ENCODE measurements at places on chromosomes 3 and 15.

GRCh38 chr3:115512565-115513415 lies 110.5 kb upstream of the GAP43 start:
- no peak for DNase-seq

GRCh38 chr3:164806188-164806587 lies 272.1 kb downstream of the SI start:
- no peak for DNase-seq

GRCh38 chr3:30996467-30996866 lies 102.0 kb upstream of the GADL1 start:
- no peak for DNase-seq

GRCh38 chr3:58617338-58617761 lies 40.2 kb upstream of the FAM107A start:
- DNase-seq = no peak

Measured in stimulated activated CD4-positive, alpha-beta T cell treated with anti-CD3 and anti-CD28 coated beads, Interleukin-1b, Interleukin-23, amount 100 ng/mL, for 24 hours (primary cell).